ENCODE measurements at places on chromosomes 2 and 18.

- no peak for DNase-seq
Measured at GRCh38 chr2:30820381-30821055, 13.3 kb upstream of the CAPN13 start.

DNA sequence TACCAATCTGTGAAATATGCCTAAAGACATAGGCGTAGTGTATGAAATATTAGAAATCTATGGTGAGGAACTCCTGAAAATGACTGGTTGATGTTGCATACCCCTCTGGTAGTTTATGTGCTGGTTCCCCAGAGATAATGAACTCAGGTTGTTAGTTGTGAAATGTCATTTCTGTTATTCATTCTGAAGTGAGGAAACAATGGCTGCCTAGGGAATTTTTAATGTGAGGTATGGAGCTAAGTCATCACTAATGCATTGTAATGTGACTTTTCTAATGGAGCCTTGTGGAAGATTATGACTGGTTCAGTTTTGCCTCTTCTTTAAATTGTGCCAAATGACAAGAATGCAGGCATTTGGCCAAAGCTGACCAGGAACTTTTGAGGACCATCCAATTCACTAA, 61.6 kb upstream of the RAB27B start:
- DNase-seq, result no peak

DNA sequence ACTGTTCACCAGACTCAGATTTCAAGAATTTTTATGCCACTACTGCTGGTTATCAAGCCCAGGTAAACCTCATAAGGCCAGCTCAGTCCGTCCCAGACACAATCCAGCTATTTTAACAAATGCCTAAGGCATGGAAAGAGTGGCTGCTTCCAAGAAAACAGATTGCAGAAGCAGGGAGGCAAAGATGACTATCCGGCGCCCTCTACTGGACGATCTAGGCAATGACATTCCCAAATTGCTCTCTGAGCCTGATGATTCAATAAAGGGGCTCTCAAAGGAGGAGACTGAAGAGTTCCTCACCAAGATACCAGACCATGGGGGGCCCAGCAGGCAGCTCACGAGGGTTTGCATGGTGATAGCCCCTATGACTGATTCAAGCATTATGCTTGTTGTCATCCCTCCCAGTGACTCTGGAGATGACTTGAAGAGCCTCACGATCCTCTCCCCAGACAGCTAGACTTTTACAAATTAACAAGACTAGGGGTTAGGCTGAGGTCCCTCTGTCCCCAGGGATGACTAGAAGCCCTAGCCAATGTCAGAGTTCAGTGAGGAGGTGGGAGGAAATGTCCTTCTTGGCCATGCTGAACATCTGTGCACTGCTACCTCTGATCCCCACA, 25.0 kb downstream of the SERPINB8 start:
- no peak for DNase-seq

DNA sequence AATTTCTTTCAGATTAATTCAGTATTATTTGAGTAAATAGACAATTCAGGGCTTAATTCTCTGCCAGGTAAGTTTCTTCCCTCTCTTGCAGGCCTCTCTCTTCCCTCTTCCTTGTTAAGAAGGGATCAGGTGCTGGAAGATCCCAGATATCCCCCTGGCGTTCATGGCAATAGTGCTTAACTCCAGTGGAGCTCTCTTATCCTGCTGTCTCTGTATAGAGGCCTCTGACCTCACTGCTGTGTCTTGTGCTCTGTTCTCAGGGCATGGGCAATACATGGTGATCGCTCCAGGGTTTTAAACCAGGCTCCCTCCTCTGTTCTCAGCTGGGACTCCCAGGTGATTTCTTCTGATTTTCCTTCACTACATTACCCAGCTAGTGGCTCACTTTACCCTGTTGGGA, 226.8 kb downstream of the MC4R start:
- DNase-seq, result no peak
